ENCODE measurements at places on chromosomes 5 and 9.

GRCh38 chr9:135779571-135779970 lies 77.6 kb downstream of the KCNT1 start:
- DNase-seq, result no peak

DNA sequence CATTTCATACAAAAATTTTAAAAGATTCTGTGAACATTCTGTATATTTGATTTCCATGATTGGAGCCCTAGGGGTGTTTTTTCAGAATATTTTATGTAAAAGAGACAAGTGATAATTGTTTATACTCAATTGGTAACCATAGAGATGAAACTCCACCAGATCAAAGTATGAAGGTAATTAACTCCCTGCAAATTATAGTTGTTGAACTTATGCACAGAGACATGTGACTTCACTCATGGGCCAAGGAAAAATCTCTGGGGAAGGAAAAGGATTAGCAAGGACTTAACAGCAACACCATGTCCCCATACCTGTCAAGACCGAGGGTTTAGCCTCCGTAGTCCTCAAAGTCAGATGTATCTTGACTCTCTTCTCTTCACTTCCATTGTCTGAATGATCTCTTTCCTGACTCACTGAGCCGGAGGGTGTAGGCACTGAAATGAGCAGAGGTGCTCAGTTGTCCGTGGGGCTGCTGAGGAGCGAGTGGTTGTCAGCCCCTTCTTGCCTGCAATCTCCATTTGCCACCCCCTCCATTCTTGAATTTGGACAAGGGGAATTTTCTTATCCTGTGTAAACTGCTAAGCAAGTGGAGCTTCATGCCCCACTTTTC lies 17.5 kb upstream of the CXCL14 start:
- DNase-seq, result no peak

GRCh38 chr9:18555105-18555883 lies 81.3 kb downstream of the ADAMTSL1 start:
- DNase-seq, result no peak

GRCh38 chr9:129414993-129415941 lies 205.6 kb downstream of the C9orf50 start:
- no peak for DNase-seq

GRCh38 chr5:33736510-33736909 lies 155.3 kb downstream of the ADAMTS12 start:
- peak; percentile 90 for DNase-seq

DNA sequence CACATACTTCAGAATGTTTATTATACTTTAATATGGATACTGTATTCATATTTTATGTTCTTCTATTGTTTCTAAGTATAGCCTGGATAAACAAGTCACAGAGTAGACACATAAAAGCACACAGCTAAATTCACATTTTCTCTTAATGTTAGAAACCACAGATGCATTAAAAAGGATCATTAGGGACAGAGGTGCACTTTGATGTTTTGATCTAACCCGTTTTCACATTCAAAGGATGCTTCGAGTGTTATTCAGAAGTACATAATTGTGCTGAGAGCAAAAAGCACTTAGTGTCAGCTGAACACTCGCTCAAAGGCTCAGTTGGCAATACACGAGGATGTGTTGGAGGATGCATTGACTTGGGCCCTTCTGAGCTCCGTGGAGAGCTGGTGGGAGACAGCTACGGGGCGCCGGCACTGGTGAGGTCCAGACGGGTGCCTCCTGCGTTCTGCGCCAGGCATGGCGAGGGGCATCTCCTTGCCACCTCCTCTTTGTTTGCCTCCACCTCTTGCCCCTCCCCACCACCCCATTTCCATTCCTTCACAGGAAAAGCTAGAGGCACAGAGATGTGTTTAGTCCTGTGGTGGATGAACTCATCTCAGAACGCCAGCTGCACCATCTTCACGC lies 35.5 kb downstream of the MED10 start:
- no peak for DNase-seq

GRCh38 chr5:74252044-74252443 lies 388.5 kb downstream of the ENC1 start:
- no peak for DNase-seq

- peak; percentile 94 for DNase-seq
Measured at GRCh38 chr5:150904479-150905311, at the start of gene ZNF300. ZNF300 (minus strand) TSS chr5:150904980; CDS start chr5:150903155, 1,825 bp downstream.

DNA sequence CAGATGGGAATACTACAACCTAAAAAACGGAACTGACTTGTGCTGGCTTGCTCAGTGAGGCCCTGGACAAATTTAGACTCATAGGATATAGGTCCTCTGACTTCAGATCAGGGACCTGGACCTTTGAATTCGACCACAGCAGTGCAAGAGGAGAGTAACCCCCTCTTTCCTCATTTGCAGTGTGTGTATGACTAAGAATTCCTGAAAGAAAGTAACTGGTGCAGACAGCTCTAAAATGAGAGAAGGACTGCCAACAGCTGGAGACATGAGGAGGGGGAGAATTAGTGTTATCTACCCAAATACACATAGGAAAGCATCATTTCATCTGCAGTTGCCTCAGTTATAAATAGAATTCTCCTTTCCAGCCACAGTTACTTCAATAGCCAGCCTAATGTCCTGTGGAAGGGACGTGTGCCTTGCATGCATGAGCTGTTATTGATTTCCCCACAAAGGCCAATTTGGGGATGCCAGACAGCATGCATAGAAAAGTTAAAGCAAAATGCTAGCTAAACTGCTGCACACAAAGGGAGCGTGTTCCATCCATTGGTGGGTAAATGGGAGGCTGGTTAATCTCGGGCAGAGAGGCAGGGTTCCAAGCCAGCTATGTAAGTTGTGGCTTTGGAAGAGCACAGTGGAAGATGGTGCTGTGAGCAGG lies 442.7 kb downstream of the CDK5RAP2 start:
- DNase-seq, result no peak

DNA sequence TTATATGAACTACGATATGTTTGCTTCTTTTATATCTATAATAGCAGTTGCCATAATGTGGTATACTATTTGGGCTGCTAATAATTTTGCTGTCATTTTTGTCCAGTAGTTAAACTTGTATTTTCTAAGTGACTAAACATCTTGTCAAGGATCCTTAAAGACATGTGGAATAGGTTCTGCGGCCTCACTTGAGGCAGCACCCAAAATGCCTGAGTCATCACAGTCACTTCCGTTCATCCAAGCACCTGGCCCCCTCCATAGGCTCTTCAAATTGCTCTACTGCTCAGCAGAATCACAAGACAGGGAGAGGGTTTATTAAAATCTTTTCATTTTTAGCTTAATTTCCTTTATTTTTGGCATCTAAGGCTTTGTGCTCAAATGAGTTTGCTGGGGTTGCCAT lies 259.1 kb downstream of the AOPEP start:
- DNase-seq, result no peak

GRCh38 chr9:80440724-80441123 lies 869.0 kb downstream of the TLE4 start:
- no peak for DNase-seq

GRCh38 chr5:27906931-27907601 lies 868.7 kb upstream of the CDH9 start:
- DNase-seq, result no peak

GRCh38 chr5:96016216-96016615 lies 54.6 kb upstream of the ELL2 start:
- no peak for DNase-seq

All from HFFc6 (cell line).